ENCODE measurements at places on chromosomes 7 and 10.

DNA sequence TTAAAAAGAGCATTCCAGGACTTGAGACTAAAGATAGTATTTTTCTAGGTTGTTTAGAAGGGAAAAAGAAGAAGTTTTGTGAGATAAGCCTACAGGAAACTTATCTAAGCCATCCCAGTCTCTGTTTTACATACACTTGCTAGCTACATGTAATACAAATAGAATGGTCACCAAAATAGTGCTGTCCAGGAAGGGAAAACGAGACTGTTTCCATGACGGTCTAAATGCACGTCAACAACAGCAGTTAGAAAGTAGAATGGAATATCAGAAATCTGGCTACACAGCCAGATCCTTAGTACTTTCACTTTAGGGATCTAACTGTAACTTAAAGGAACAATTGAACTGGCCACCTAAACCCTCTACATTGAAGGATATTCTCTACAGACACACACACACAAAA lies 117.6 kb downstream of the TSPAN12 start:
- no peak for DNase-seq

- no peak for DNase-seq
Observed at GRCh38 chr10:3268025-3268424, 95.4 kb upstream of the PITRM1 start.

DNA sequence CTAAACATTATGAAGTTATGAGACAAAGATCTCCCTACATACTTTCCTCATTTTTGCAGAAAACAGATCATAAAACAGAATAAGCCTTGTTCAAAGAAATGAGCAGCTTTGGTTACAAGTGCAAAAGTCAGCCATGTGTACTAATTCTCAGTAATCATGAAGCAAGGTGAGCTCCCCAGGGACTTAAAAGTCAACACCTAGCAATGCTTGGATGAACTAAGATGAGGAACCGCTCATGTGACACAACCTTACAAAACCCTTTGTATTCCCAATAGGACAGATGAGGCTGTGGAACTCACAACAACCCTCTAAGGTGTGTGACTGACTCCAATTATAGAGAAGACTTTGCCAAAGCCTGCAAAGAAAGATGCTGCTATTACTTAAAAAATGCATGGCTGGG lies 154.5 kb downstream of the SLC25A13 start:
- DNase-seq = no peak

GRCh38 chr10:87559392-87559791 lies 54.7 kb downstream of the MINPP1 start:
- DNase-seq = no peak

DNA sequence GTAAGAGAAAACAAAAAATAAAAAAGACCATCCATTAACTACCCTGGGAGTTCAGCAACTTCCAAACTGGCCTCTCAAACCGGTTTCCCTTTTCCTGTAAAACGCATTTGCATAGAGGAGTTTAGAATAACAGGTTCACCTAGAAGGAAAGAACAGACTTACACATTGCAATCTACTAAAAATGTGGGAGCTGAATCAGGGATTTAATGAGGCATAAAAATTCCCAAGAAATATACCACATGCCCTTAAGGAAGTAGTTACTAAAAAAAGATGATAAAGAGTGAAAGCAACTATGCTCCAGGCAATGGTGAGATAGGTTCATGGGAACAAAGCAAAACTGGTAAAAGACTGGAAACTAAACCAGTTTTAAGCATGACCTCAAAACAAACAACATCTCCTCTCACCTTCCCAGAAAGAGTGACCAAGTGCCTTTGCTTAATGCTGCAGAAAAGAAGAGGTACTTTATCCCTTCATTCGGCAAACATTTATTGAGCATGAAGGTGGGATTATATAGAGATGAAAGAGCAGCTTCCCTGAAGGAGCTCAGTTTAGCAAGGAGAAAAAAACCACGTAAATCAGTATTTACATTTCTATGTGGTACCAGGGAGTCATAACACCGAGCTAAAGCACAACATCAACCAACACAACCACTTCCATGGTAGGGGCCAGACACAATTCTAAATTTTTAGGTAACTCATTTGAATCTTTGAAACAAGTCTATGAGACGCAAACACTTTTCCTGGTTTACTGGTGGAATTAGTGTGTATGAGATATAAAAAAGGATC lies 152.8 kb downstream of the SGMS1 start:
- peak; percentile 73 for DNase-seq

DNA sequence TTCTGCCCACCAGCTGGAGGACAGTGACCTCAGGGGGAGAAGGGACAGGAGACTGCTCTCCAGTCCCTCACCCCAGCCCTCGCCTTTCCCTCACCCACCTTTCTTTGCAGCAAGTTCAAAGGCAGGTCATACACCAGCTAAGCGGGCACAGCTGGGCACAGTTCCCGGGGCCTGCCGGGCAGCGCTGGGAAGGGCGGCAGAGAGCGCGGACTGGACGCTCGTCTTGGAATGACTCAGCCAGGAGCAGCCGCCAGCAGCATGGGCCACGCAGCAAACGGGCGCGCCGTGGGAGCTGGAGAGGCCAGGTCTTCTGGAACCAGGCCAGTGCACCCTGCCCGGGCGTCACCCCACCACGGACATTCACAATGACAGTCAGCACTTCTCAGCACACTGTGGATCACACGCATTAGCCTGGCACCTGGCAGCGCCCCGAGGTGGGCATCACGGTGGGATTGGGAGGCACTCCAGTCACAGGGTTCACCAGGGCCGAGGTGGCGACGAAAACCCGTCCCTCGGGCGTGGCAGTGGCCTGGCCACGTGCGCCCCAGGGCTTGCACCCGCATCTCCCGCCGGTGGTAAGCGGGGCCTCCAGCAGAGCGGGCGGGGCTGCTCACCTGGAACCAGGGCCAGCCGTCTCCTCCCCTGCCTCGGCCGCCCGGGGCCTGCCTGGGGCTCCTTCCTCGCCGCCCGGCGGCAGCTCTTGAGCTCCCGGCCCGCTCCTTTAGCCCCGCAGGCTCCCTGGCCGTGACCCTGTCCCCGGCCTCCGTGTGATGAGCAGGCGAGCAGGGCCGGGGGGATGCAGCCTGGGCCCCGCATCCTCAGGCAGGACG lies 29.0 kb upstream of the WDFY4 start:
- DNase-seq = no peak

DNA sequence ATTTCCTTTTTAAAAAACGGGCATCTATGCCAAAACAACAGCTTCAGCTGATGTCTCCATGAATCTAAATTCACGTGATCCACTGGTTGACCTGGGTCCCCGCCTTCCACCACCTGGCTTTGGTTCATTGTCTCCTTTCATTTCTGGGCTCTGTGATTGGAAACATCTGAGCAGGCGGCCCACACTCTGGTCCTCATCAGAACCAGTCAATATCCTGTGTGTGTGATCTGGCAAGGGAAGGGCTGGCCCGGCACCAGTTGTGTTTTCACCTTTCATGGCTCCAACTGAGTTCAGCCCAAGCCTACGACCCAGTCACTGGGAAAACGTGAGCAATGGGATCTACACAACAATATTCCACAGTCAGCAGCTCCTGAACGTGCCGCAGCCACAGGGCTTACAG lies 46.2 kb downstream of the PARP12 start:
- DNase-seq = no peak

GRCh38 chr10:125009661-125010161 lies 67.8 kb downstream of the ZRANB1 start:
- DNase-seq = no peak

DNA sequence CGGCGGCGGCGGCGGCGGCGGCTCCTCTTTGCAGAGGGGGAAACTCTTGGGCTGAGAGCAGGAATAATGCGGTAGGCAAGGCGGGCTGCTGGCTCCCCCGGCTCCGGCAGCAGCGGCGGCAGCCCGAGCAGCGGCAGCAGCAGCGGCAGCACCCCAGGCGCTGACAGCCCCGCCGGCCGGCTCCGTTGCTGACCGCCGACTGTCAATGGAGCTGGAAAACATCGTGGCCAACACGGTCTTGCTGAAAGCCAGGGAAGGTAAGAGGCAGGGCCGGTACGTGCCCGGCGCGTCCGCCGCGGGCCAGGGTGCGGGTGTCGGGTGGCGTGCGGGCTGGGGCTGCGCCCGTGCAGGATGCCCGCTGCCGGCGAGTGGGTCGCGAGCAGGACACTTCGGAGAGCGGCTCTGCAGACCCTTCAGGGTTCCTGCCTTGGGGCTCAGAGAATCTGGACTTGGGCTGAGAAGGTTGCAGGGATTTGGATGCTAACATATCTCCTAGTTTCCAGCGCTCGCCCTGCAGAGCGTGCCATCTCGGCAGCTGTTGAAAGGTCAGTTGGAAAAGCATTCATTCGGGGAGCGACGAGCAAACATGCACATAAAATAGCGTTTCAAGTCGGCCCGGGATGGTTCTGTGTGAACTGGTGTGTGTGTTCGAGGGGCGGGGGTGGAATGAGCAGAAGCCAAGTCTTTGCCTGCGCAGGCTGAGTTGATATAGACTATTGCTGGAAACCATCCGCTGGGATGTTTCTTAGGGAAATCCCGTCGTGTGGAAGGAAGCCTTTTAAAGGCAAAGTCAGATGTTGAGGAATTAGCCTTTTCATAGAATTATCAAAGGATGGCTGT lies 562 bp downstream of the GRK5 start:
- DNase-seq = peak; percentile 68

GRCh38 chr7:120714945-120715344 lies 143.0 kb downstream of the TSPAN12 start:
- peak; percentile 34 for DNase-seq

GRCh38 chr7:142696456-142697179 lies 52.7 kb upstream of the PRSS1 start:
- DNase-seq = no peak

GRCh38 chr10:102455893-102456471 lies 4.6 kb upstream of the C10orf95 start:
- DNase-seq = peak; percentile 12

- DNase-seq = no peak
Observed at GRCh38 chr10:6164271-6165095, 38.2 kb upstream of the PFKFB3 start.

DNA sequence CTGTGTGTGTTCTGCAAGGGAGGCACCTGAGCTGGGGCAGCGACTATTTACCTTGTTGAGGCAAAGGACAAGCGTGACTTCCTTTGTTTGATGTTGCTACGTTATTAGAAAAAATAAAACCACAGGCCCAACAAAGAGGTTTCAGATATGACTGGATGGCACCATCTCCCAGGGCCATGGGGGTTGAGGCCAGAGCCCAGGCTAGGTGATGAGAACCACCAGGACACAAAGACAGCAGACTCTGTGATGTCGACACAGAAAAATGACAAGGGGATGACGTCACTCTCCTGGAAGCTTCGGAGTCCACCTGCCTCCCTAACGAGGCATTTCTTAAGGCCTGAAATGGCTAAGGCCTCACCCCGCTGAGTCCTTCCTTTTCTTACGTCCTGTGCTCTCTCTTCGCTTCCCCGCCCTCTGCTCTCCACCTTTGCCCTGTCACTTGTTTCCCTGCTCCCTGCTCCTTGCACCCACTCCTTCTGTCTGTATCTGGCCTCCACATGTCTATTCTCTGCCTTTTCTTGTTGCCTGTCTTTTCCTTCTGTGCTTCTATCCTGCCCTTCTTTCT lies 83.0 kb upstream of the ADRB1 start:
- no peak for DNase-seq

DNA sequence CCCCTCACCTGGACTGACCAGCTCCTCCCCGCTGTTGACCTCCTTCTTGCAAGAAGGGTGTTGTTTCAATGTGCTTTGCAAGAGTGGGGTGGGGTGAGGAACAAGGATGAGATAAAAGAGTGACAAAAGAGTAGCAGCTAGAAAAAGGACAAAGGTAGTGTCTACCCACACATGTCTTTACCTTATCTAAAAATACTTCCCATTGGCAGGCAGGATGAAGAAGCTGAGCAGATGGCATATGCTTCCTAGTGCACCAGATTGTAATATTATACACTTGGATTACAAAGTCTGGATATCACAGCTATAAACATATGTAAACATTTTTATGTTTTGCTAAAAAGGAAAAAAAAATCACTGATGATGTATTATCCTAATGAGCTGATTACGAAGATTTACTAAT lies 34.5 kb downstream of the CHN2 start:
- no peak for DNase-seq

GRCh38 chr10:29210266-29210868 lies 78.5 kb upstream of the LYZL1 start:
- DNase-seq = no peak

GRCh38 chr7:100175296-100175935 lies 1.8 kb downstream of the GPC2 start:
- no peak for DNase-seq

- no peak for DNase-seq
Observed at GRCh38 chr7:74993121-74993520, 28.6 kb downstream of the CASTOR2 start.

DNA sequence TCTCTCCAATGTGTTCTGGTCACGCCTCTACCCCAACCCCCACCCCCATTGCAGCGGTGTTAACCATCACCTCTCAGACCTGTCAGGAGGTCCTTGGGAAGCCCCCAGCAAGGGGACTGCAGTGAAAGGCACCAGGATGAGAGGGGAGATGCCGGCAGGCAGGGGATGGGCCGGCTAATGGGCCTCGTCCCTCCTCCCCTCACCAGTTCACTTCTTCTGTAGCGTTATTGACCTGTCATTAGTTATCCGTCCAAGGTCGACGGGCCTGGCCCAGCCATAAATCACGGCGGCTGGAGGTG lies 18.8 kb downstream of the POLL start:
- no peak for DNase-seq

DNA sequence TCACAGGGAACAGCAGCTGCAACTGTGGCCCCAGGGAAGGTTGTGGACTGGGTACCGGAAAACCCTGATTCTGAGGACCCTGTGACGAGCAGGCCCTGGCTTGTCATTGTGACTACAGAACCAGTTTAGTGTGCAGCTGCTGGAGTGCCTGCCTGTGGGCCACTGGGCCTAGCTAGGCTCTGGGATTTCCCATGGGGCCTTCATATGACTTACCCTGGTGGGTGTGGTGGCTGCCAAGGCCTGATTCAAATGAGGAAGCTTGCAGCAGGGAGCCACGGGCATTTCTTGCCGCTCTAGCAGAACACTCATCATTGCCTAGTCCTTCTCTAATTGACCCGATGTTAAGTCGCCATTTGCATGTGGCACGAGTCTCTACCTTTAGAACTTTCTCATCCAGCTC lies 14.7 kb upstream of the CAMK2G start:
- DNase-seq = peak; percentile 100

DNA sequence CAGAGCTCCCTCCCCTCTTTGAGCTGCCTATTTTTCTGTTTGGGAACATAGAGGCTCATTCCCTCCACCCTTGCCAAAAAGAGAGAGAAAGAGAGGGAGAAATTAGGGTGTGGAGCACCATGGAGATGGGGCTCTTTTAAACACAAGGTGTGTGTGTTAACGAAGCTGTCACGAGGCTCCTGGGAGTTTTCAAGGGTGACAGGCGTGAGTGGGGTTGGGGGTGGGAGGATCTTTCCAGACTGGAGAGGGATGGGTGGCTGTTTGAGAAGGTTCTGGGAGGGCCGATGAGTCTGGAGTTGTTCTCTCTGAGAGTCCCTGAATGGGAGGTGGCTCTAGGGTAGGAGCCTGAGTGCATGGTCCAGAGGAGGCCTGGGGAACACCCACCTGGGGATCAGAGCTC lies 45.0 kb downstream of the PALD1 start:
- no peak for DNase-seq
